ENCODE measurements at places on chromosomes 7 and 10.

- no peak for DNase-seq
These were observed 79.1 kb upstream of the NEUROD6 start for GRCh38 chr7:31419505-31420055.

DNA sequence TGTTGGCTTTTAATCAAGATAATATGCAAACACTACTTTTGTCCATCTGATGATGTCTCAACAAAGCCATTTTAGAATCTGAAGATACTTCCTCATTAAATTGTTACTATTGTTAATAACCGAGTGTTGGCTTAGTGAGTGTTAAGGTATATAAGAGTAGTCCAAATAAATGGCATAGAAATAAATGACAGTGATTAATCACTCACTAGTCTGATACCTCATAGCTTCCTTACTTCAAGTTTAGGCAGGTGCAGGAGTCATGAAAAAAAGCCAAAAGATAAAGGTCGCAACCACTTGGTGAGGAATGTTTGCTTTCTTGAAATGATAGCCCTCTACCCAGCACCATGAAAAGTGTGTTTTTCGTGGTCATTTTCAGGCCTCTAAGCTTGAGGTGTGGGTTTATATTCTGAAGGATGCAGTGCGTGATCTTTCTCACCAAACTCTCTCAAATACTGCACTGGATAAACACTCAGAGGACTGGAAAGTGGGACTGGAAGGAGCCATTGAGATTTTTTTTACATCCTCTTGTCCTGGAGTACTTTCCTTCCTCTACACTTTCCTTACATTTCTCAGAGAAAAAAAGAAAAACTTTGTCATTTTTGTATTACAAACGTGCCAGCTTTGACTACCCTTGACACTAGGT, 138.1 kb downstream of the KIAA1217 start:
- no peak for DNase-seq

DNA sequence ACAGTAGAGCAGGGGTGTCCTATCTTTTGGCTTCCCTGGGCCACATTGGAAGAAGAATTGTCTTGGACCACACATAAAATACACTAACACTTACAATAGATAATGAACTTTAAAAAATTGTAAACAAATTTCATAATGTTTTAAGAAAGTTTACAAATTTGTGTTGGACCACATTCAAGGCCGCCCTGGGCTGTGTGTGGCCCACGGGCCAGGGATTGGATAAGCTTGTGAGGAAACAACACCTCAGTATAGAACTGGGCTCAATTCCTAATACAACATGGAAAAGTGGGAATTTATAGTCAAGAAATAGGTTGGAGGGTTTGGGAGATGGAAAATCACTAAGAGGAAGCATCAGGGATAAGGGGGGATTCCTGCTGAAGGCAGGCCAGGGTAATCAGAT, 17.7 kb downstream of the ZNF277 start:
- no peak for DNase-seq

- DNase-seq = no peak
These were observed 253.5 kb downstream of the NSUN6 start for GRCh38 chr10:18397906-18398305.

- DNase-seq = no peak
These were observed 38.1 kb upstream of the HBP1 start for GRCh38 chr7:107130487-107131220.

DNA sequence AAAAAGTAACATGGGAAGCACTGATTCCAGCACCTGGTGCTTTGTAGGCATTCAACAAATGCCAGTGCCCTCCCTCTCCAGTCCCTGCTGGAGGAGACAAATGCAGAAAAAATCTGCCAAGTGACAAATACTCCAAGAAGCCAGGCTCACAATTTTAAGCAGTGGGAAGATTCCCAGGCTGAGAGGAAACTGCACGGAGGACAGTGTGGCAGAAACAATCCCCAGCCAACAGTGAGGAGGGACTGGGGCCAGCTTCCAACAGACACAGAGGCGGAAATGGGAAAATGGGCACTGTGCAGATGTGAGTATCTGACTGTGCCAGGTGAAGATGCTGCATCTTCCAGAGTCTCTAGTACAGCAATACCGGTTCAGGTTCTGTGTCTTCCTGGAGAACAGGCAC, 106.3 kb downstream of the SLIT1 start:
- no peak for DNase-seq

DNA sequence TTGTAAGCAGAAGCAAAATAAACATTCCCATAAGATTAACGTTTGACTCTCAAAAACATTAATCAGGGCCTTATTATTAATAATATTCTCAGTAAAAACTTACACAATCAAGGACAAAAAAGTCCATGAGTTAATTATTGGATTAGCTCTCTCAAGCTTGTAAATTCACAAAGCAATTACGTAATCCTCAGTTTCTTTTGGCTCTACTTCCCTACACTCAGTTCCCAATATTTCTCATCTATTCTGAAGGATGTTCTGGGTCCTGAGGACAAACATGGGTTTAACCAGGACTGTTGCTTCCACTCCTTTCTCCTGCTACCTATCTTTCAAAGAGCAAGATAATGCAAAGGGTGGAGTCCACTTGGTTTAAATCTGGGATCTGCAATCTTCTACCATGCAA, 15.1 kb downstream of the FBXL13 start:
- DNase-seq = no peak

DNA sequence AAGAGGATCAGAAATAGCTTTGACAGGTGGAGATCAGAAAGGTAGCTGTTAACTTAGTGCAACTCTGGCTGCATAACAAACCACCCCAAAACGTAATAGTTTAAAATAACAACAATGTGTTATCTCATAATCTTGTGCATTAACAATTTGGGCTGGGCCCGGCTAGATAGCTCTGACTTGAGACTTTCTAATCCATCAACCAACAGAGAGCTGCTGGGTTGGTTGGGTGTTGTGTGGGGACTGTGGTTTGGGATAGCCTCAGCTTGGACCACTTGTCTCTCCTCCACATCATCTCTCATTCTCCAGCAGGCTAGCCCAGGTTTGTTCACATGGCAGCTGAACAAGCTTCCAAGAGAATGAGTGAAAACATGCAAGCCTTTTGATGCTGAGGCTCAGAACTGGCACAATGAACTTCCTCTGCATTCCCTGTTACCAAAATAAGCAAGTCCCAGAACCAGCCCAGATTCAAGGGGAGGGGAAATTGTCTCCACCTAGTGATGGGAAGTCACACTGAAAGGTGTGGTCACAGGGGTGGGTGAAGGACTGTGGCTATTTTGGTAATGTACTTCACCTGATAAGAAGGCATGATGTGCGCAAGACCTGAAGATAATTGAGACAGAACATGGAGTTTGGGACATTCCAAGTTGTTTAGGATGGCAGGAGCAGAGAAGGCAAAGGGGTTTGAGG, 20.4 kb upstream of the ASAH2 start:
- DNase-seq = no peak

DNA sequence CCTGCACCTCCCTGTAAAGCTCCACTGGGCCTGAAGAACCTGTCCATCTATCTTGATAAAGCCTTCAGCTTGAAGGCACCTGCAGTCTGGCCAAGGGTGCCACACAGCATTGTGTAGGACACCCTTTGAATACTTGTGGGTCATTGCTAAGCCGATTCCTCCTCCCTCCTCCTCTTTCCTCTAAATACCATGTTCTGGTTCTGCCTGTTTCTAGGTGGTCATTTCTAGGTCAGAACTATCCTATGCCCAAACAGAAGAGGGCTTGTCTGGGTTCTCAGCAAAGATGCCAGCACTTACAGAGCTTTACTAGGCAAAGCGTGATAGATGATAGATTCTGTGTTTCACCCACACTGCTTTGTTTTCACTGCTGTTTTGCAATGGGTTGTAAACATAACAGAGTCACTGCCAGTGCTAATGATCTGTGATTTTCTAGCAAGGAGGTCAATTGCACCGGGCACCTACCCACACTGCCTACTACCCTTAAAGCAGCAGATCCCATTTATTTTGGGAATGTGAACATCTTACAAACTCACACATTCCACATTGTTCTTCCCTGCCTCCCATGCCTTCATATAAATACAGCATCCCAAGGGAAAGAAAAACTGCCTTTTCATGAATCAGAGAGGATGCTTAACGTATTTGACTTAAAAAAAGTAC, 279.1 kb upstream of the PITRM1 start:
- no peak for DNase-seq

DNA sequence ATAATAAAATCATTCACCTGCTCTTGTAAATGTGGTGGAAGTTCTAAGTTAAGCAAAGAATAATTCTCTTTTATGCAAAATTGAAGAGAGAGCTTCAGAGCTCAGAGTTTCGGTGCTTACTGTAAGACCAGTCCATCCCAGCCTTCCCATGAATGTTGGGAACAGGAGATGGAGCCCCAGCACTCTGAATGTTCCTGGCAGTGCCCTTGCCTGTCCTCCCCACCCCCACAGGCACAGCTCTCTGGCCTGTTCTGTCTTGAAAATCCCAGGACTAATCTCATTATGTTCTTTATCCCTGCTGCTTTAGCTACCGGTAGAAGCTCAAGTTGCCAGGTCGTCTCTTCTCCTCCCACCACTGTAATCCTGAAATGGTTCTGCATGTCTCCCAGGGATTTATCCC, 29.1 kb upstream of the LHFPL3 start:
- DNase-seq = no peak

GRCh38 chr7:149729586-149729982, 43.8 kb downstream of the ZNF467 start:
- DNase-seq = no peak

DNA sequence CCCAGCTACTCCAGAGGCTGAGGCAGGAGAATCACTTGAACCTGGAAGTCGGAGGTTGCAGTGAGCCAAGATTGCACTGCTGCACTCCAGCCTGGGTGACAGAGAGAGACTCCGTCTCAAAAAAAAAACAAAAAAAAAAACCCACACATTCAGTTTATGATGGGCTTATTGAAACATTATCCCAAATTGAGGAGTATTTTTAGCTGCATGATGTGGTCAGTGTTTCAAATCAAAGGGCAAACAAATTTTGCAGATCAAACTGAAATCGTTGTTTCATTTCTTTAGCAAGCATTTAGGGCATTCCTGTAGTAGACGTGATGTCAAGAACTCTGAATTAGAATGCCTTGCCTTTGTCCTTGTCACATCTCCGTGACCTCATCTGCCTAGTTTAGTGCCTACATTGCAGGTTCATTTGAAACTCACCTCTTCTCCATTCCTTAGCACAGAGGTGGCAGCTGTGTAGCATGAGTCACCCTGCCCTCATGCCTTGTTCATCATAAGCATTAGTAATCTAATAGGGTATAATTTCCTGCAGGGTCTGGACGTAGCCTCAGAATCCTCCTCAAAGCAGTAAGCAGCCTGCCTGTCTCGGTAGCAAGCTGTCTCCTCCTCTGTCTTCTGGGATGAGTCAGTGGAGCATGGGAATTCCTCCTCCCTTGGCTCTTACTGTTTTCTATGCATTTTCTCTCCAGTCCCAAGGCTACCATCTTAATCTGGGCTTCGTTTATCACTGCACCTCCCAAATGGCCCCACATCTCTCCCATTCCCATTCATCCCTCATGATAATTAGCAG, 73.8 kb downstream of the CUL1 start:
- DNase-seq = peak; percentile 82

- DNase-seq = no peak
These were observed 867.5 kb downstream of the NRG3 start for GRCh38 chr10:82742478-82742877.

- DNase-seq = no peak
These were observed 263.4 kb downstream of the BICC1 start for GRCh38 chr10:58775960-58776567.

GRCh38 chr10:64859911-64860310, 1338.7 kb downstream of the REEP3 start:
- no peak for DNase-seq

DNA sequence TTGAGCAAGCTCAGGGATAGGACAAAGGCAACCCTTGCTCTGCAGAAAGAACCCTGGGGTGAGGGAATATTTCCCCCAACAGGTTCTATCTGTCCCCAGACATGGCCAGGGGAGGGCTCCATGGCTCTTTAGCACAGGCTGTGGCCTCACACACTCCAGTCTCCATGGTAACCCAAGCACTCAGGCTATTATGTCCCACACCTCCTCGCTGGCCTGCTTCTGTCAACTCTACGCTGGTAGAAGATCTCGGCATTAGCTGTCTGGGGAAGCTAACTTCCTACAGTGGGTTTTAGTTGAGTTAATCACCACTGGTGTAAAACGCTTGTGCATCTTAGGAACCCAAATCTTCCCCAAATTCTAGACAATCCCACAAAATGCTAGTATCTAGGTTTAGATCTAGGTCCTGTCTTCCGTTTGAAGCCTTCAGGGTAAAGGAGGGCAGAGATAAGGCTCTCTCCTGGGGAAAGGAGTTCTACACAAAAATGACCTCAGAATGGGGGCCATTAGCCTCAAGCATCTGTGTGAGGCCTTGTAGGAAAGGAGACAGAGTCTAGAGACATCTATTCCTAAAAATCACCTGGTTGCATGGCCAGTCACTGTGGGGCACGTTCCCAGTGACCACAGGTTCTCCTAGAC, 36.7 kb upstream of the SLIT1 start:
- no peak for DNase-seq

Data from HCT116 (cell line).